ENCODE measurements at places on chromosomes 16 and 17.

- no peak for DNase-seq
Measured at GRCh38 chr17:74870512-74870911, 2.3 kb downstream of the FDXR start.

GRCh38 chr17:7486181-7486580 is 2.0 kb downstream of the POLR2A start:
- DNase-seq: no peak

DNA sequence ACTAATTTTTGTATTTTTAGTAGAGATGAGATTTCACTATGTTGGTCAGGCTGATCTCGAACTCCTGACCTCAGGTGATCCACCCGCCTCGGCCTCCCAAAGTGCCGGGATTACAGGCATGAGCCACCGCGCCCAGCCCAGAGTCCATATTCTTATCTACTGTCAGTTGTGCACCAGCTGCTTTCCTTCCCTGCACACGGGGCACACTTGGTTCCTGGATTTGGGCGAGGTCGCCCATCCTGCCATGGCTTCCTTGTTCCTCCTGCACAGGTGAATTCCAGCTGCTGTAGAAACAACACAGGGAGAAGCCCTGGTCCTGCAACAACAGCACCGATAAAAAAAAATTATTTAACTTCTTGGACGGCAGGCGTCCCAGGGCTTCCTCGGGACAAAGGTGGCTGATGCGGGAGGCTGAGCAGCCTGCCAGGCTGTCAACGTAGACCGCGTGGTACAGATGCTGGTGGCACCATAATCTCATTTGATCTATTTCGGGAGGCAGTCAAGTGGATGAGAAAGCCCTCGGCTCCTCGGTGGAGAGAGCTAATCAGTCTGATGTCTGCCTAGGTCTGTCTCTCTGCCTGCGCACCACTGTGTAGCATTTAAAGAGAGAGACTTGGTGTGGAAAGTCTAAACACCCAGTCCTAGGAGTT is 19.1 kb downstream of the RGS9 start:
- DNase-seq: no peak

GRCh38 chr17:7435676-7436555 is 681 bp downstream of the TMEM102 start:
- no peak for DNase-seq

DNA sequence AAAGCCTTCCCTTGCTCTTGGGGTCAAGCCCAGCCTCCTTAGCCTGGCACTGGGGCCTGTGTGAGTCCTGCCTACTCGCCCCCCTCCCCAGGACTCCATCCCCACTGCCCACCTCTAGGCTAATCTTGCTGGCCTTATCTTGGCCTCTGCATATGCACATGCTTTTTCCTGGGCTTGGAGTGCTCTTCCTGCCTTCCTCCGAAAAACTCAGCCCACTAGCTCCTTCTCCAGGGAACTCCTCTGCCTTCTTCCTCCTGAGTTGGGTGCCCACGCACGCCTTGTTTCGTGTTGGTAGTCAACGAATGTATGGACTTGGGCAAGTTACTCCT is 16.5 kb downstream of the TBX2 start:
- no peak for DNase-seq

DNA sequence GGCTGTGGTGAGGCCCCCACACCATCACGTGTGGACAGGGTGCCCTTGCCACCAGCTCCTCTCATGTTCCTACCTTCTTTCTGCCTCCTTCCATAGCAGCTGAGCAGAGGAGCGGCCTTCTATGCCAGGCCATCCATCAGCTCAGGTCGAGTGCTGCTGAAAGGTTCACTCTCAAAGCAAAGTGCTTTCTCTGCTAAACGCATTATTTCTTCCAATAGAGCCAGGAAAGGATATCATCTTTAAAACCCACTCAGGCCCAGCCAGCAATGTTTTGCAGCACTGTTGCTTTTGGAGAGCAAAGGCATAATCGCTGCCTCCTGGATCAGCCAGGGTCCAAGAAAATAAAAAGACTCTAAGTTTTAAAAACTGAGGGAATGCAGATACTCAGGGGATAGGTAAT is 54.9 kb upstream of the GPRC5B start:
- no peak for DNase-seq

DNA sequence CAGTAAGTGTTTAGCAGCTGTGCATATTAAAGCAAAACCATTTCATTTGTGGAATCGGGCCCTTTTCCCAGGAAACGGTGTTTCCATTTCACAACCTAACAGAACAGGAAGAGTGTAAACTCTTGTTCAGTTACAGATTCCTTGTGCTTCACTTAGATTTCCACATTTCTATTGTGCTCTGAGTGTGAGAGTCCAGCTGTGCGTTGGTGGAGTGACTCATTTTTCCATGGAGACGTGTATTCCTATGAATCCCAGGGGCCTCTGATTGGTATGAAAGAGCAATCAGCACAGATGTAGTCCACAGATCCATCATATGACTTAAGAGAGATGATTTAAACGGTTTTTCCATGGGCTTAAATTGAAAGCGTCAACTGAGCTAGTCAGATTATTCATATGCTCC is 13.3 kb upstream of the CAVIN1 start:
- no peak for DNase-seq

DNA sequence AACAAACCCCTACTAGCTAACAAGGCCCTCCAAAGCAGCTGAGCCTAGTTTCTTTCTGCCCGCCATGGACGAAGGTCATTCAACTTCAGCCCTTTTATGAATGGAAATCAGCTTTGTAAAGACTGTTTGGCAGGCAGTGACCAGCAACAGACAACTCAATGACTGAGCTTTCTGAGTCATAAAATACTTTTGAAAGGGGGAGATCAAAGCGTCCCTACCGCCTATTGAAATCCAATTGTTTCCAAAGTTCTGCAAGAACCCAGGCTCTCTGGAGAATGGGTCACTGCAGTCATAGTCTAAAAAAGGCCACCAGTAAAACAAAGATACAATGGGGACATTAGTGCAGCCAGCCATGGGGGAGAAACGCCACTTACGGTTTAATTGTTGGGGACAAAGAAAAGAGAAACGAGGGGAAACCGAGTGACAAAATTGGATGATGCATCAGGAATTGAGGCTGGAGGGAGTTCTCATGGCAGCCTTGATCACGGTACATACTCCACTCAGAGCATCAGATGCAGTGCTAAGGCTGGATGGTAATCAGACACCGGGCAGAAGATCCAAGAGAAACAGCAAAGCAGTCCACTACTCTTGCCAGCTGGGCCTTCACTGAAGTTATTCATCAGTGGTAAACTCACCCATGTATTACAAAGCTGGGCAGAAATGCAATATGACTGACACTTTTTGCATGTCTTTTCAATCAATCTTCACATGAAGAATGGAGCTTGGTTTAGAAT is 9.8 kb downstream of the ADAMTS18 start:
- DNase-seq: no peak

Data from hematopoietic multipotent progenitor cell (in vitro differentiated cells).